ENCODE measurements at places on chromosomes 6 and 20.

DNA sequence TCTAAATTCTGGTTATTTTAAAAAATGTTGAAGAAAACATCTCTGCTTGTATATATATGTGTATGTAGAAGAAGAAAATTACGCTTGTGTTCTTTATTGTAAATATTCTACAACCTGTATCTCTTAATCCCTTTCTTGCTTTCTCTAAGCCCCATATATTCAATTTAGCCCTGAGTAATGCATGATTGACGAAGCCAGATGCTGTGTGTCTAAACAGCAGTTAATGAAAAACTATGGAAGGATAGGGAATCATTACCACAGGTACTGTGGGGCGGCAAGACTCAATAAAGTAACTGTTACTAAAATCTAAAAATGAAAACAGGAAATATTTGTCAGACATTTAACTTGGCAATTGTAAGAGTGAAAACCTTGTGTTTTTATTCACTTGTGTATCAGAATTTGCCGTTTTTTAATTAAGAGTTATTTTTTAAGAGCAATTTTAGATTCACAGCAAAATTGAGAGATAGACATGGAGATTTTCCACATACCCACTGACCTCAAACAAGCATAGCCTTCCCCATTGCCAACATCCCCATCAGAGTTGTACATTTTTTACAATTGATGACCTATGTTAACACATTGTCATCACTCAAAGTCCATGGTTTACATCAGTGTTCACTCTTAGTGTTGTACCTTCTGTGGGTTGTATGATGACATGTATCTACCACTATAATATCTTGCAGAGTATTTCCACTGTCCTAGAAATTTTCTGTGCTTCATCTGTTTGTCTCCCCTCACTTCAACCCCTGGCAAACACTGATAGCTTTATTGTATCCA lies 76.7 kb downstream of the BCKDHB start:
- H3K27ac ChIP-seq = no peak overlapping the region
- no peak overlapping the region for H3K4me3 ChIP-seq
- H3K4me1 ChIP-seq = no peaks in the 10 kb centered on the region

DNA sequence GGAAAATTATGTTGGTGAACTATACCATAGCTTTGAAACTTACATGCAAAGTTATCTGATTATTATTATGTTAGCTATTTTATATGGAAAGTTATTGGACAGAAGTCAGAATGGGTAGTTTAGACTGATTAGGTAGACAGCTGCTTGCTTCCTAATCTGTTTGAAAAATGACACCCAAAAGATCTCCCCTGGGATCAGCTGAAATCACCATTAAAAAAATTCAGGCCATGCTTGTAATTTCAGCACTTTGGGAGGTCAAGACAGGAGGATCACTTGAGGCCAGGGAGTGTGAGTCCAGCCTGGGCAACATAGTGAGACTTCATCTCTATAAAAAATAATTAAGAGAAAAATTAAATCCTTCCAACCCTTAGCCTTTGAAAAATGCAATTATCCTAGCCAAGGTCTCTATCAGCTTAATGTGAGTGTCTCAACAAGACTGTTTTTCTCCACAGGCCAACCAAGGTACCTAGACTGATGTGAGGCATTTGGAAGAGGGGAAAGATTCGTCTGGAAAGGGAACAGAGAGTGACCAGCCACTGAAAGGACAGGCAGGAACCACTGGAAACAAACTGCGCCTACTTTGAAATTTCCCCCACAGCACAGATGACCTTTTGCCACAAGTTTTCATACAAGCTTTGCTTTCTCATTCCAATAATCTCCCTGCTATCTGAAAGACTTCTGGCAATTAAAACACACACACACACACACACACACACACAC lies 232.3 kb downstream of the GMPR start:
- H3K4me3 ChIP-seq = no peak overlapping the region
- no peak overlapping the region for H3K27ac ChIP-seq
- DNase-seq = no peak
- H3K4me1 ChIP-seq = no peaks in the 10 kb centered on the region

DNA sequence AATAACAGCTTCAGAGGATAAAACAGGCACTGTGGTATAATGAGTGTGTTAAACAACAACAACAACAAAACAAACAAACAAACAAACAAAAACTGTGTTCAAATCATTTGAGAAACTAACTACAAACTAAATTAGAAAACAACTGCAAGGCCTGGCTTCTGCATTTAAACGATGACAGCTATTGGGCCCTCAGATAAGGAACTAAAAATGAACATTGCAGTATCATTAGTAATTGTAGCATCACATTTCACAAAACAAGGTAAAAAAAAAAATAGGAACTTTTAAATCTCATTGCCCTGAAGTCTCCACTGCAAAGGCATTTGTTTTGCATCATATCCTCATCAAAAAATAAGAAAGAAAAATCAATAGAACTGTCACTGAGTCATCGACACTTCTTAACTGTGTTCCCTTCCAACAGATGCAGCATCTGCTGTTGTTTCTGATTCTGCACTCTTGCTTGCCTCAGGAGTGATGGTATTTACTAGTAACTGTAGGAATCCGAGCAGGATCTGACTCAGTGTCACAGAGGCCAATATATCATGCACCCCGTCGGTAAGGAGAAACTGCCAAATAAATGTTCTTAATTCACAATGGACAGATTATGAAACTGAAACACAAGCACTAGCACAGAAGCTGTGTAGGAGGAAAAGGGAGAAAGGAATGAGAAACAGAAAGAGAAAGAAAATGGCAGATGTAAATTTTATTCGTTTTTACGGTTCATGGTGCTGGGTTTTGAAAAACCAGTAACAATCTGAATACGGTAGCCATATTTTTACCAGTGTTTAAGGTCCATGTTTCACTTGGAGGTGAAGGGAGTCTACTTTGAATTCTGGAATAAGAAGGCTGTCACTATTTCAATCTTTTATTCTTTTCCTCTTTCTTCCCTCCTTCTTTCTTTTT lies 365.7 kb upstream of the EPHA7 start:
- peak overlapping the region; percentile 58 for H3K27ac ChIP-seq
- no peaks in the 10 kb centered on the region for H3K27me3 ChIP-seq
- H3K4me1 ChIP-seq = peaks cover 12% of the 10 kb centered on the region

DNA sequence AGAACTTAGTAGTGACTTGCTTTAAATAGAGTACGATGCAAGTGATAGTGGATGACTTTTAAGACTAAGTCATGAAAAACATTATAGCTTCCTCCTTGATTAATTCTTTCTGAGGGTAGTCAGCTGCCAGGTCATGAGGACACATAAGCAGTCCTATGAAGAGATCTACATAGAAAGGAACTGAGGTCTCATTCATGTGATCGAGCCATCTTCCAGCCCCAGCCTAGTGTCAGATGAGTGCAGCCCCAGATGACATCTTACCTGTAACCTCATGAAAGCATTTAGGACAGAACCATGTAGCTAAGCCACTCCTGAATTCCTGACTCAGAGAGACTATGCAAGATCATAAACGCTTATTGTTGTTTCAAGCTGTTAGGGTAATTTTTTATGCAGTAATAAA lies 67.7 kb downstream of the AK9 start:
- H3K36me3 ChIP-seq = no peaks in the 10 kb centered on the region
- H3K27ac ChIP-seq = no peak overlapping the region
- H3K4me1 ChIP-seq = no peaks in the 10 kb centered on the region
- no peaks in the 10 kb centered on the region for H3K27me3 ChIP-seq

DNA sequence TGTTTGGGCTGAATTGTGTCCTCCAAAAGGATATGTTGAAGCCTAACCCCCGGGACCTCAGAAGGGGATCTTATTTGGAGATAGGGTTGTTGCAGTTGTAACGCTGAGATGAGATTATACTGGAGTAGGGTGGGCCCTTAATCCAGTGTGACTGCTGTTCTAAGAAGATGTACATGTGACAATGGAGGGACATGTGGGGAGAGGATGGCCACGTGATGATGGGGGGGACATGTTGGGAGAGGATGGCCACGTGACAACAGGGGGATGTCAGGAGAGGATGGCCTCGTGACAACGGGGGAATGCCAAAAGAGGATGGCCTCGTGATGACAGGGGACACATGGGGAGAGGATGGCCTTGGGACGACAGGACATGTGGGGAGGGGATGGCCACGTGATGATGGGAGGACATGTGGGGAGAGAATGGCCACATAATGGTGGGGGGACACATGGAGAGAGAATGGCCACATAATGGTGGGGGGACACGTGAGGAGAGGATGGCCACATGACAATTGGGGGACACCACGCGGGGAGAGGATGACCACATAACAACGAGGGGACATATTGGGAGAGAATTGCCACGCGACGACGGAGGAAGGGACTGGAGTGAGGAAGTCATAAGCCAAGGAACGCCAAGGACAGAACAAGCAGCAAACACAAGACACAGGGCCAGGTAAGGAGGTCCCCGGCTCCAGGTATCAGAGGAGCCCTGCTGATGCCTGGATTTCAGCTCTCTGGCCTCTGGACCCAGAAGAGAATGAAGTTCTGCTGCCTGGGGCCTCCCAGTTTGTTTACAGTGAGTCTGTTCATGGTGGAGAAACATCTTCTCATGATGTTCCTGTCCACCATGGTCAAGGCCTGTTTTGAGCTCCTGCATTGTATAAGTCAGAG lies 29.2 kb downstream of the SYNJ2 start:
- peaks cover 74% of the 10 kb centered on the region for H3K4me1 ChIP-seq
- no peak for DNase-seq
- peaks cover 19% of the 10 kb centered on the region for H3K36me3 ChIP-seq
- peak overlapping the region; percentile 53 for H3K27ac ChIP-seq

DNA sequence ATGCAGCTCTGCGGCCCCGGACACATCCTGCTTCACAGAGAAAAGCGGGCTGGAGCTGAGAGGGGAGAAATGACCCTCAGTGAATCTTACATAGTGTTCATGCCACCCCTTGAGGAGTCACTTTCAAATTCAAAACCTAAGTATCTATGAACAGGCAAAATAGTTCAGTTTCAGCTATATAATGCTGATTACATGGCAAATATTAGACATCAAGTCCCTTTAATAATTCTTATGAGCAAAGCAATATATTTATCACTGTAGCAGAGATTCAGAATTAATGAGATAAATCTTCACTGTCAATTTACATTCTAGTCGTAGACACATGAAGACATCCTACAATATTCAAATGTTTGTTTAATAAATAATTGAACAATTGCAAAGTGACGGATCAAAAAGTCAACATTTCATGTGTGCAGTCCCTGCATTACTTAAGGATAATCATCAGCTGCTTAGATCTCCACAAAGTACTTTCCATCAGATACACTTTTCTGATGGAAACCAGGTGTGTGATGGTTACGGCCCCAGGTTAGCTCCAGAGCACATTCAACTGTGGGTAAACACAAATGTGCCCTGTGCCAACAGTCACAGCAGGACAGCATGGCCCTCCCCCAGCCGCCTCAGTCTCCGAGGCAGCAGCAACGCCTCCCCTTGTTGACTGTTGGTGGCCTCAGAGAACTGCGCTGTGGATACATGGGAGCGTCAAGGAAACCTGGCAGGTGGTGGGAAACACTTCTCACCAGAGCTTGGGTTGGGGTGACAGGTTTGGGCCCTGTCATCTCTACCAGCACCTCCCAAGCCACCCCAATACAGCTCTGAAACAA lies 787 bp upstream of the PRR18 start:
- H3K27ac ChIP-seq = no peak overlapping the region
- peaks cover 43% of the 10 kb centered on the region for H3K27me3 ChIP-seq
- peak overlapping the region; percentile 34 for H3K4me3 ChIP-seq
- no peak for DNase-seq
- H3K36me3 ChIP-seq = no peaks in the 10 kb centered on the region

DNA sequence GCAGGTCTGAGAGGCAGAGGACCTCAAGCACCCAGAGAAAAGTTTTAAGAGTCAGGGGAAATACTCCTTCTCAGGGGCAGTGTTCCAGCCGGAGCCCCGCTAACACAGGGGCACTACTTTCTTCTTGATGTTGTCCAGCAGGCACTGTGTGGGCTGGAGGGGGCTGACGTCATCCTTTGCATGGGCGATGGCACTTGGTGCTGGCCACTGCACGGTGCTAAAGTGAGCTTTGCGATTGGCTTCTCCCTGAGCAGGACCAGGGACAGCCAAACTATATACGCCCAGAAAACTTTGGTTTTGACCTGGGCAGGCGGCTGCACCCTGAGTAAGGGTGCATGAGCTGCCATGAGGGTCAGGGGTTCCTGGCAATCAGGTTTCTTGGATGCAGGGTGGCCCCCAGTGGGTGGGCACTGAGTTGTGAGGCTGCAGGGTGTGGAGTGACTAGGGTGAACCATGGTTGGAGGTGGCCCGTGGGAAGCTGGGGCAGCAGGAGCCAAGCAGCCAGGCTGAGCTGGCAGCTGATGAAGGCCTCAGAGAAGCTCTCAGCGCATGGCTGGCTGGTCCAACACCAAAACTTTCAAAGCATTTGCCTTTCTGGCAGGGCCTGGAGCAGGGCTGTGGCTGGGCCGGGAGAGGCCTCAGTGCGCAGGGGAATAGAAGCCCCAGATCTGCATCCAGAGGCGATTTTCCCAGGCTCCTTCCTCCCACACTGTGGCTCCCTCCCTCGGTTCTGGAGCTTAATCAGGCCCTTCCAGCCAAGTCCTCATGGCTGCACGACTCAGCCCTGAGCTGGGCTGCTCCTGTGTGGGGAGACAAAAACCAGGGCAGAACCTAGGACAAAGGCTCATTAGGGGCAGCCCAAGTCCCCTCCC lies 18.3 kb downstream of the MRPS18A start:
- peaks cover 77% of the 10 kb centered on the region for H3K36me3 ChIP-seq
- peaks cover 40% of the 10 kb centered on the region for H3K4me1 ChIP-seq
- peak; percentile 29 for DNase-seq
- H3K27me3 ChIP-seq = no peaks in the 10 kb centered on the region
- peak overlapping the region; percentile 80 for H3K27ac ChIP-seq

GRCh38 chr6:30799210-30799609 lies 54.9 kb upstream of the IER3 start:
- H3K4me3 ChIP-seq = no peak overlapping the region
- no peak overlapping the region for H3K27ac ChIP-seq
- H3K36me3 ChIP-seq = no peaks in the 10 kb centered on the region
- H3K4me1 ChIP-seq = peaks cover under 1% of the 10 kb centered on the region
- H3K27me3 ChIP-seq = no peaks in the 10 kb centered on the region

DNA sequence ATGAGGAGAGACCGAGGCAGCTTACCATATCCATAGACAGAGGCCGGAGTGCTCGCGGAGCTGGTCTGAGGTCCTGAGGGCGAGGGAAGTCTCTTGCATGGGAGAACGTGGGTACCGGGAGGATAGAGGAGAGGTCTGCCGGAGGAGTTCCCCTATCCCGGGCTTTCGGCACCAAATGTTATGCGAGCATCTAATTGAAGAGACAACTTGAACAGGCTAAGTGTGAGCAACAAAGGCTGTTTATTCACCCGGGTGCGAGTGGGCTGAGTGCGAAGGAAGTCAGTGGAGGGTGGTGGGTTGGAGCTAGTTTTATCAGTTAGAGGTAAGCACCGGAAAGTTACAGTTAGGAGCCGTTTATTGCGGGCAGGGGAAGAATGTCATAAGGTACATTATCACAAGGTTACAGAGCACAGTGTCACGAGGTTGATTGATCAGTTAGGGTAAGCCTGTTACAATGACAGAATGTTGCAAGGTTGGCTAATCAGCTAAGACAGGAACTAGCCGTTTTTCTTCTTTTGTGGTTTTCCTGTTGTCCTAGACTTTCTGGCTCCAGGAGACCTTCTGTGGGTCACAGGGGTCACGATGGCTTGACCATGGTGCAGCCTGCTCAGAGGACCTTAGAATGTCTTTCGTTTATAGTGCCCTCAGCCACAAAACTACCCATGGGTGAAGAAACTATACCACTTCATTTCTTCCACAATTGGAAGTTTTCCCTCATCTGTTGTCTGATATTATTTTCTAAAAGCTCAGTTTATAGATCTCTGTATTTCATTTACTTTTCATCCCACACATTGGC lies 746.0 kb upstream of the ADGRB3 start:
- H3K27ac ChIP-seq = no peak overlapping the region
- DNase-seq = no peak
- H3K36me3 ChIP-seq = no peaks in the 10 kb centered on the region
- H3K27me3 ChIP-seq = no peaks in the 10 kb centered on the region
